Skeletal muscle cell (primary cell): ENCODE measurements at places on chromosomes 1 and 21.

- no peak for DNase-seq
Observed at GRCh38 chr1:18924221-18924691, 21.9 kb upstream of the ALDH4A1 start.

DNA sequence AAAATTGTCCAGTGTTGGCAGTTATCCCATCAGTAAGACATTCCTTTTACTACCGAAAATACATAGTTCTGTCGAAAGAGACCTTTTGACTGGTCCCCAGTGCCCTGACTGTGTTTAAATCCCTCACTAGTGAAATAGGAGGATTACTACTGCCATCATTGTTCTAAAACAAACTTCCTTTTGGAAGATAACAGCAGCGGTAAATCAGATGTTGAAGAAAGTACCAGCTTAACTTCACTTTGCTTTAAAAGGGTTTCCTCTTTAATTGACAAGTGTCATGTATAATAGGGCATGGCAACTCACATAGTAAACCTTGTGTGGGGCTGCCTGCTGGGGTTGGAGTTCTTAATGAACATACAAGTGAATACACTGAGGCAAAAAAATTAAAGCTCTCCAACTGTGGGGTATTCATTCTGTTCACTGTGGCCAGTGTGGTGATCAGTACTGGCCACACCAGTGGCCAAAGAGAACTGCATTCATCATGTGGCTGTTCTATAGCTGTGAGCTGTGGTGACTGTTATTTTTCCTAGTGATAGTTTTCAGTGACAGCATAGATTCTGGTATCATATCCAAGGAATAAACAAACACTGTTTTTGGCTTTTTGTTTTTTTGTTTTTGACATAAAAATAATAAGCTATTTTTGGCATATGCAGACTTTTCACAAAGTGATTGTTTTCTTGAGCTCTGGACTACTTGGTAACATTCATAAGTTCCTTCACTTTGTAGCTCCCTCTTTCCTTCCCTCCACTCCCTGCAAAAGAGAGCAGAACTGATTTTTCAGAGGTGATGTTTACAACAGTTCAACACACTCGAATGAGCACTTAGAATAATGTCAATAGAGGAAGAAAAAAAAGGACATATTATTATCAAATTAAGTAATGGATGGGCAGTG is 74.5 kb downstream of the NFIA start:
- no peak for DNase-seq

DNA sequence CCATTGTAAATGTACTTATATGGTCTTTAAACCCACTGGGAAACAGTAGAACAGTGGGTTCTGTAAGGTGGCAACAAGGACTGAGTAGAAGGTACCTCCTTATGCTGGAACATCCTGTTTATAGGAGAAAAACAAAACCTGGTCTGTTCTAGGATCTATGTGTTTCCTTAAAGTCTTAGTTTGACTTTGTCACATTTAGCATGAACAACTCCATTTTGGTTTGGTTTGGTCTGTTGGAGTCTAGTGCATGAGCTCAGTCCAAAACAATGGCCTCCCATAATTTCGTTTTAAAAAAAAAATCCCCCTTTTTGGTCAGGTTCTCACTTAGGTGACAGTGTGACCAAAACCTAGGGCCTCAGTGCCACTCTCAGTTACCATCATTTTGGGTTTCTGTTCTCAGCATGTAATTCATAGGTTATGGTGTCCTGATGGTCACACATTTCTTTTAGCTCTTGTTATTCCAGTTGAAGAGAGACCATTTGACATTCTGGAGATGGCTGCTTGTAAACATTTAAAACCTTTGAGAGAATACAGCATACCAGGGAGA is 66.4 kb upstream of the IL12RB2 start:
- no peak for DNase-seq

DNA sequence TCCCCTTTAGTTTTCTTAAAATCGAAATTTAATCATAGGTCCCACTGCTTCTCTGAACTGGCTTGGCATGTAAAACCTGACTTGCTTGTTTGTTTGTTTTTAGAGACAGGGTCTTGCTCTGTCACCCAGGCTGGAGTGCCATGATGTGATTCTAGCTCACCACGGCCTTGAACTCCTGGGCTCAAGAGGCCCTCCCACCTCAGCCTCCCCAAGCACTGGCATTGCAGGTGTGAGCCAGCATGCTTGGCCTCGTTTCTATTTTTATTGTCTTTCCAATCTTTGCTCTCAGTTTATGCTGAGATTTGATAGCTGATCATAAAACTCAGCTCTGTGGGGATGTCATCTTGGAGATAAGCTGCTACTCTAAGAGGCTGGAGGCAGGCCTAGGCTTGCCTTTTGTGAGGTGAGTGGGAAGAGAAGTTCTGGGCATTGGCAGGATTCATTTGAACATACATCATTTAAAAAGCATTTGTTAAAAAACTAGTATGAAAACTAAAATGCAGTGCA is 51.5 kb upstream of the GCLM start:
- no peak for DNase-seq

DNA sequence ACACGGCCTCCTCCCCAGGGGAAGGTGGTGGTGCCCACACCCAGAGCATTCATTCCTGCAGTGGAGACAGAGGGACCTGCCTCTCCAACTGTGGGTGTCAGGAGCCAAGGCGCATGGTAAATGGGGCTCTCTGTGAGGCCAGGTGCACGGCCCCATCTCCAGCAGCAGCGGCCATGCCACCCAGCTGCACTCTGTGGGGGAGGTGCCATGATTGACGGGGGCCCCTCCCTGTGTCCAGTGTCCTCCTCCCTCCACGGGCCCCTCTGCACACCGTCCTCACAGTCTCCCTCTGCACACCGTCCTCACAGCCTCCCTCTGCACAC is 83.6 kb upstream of the COL6A1 start:
- DNase-seq: no peak

GRCh38 chr1:1216770-1217620 is 3.0 kb upstream of the TNFRSF4 start:
- DNase-seq: no peak

DNA sequence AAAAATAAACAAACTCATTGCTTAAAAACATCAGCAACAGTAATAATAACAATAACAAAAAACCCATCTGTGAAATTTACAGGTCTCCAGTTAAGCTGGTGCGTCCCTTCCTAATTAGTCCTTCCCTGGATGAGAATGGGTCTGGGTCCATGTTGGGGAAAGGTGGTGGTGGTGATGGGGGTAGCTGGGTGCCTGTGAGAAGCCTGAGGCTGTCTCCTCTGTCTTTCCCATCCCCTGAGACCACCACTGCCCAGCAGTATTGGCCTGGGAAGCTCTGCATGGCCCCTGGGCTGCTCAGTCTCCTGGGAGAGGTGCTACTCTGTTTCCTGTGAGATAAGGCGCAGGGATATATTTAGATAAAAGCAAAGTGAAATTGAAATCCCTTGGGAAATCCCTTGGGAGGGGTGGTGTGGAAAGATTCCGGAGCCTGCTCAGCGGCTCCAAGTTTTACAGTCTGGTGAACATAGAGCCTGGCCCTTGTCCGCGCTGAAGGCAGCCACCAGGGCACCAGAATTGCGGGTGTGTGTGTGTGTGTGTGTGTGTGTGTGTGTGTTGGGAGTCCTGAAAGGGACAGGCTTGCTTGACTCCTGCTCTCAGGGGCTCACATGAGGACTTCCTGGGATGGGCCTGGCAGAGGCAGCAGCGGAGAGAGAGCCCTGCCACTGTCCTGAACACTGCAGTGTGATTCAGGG is 150.2 kb downstream of the FOXD2 start:
- DNase-seq: no peak

DNA sequence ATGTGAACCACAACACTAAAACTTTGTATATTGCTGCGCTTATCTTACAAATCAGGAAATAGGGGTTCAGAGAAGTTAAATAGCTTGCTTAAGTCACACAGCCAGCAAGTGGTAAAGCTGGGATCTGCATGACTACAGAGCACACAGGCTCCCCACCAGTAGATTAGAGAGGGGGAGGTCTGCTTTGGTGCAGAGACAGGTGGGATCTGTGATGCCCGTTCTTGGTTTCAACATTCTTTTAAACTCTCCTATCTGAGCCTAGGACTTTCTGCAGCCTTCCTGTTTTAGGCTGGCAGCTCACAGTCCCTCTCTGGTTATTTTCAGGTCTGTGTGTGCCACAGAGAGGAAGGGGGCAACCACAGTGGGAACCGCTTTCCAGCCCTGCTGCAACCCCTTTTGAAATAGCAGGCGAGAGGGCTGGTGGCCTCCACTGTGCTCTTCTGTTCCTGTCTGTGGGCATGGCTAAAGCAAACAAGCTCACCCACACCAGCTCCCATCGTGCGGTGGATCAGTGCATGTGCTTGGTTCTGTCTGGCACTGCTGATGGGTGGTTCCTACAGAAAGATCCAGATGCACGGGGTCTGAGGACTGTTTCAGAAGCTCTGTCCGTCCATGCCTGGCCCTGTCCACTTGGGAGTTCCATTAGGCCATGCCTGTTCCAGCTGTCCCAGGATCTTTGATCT is 1.7 kb upstream of the IL6R start:
- DNase-seq: no peak

GRCh38 chr1:75423616-75424015 is 187.3 kb downstream of the SLC44A5 start:
- no peak for DNase-seq

- DNase-seq: no peak
Observed at GRCh38 chr1:90382161-90382560, 334.9 kb downstream of the BARHL2 start.

GRCh38 chr1:215583185-215583749 is 16.2 kb downstream of the KCTD3 start:
- DNase-seq: no peak

- no peak for DNase-seq
Observed at GRCh38 chr1:43882763-43883162, 50.8 kb upstream of the ARTN start.

DNA sequence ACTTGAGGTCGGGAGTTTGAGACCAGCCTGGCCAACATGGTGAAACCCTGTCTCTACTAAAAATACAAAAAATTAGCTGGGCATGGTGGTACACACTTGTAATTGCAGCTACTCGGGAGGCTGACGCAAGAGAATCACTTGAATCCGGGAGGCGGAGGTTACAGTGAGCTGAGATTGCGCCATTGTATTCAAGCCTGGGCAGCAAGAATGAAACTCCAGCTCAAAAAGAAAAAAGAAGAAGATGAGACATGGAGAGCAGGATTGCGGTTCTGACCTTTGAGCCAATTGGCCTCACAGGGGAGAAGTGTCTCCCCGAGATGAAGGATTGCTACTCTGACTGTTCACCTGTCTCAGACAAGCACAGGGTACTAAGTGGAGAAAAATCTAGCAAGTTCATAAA is 6.6 kb downstream of the SCCPDH start:
- DNase-seq: no peak

GRCh38 chr1:201756406-201756805 is 72.6 kb upstream of the IPO9 start:
- no peak for DNase-seq

DNA sequence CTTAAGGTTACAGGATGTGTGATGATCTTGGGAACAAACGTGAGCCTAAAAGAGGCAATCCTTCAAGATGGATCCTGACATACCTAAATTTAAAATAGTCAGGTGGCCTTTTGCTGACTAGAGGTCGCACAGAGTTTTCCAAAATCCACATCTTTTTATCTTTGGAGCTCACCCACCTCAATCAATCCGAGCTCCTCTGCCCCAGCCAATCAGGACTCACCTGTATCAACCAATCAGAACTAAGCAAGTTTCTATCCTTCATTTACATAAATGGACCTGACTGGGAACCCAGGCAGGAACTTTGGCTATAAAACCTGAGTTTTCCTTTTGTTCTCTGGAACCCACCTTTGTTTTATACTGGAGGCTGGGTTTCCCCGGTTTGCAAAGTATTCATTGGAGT is 16.2 kb downstream of the DNAJC11 start:
- DNase-seq: no peak

GRCh38 chr1:99644279-99645004 is 1.5 kb upstream of the PALMD start:
- no peak for DNase-seq

GRCh38 chr1:156100205-156100995 is 14.1 kb upstream of the LMNA start:
- no peak for DNase-seq

- no peak for DNase-seq
Observed at GRCh38 chr1:221900678-221901077, 158.8 kb upstream of the DUSP10 start.

DNA sequence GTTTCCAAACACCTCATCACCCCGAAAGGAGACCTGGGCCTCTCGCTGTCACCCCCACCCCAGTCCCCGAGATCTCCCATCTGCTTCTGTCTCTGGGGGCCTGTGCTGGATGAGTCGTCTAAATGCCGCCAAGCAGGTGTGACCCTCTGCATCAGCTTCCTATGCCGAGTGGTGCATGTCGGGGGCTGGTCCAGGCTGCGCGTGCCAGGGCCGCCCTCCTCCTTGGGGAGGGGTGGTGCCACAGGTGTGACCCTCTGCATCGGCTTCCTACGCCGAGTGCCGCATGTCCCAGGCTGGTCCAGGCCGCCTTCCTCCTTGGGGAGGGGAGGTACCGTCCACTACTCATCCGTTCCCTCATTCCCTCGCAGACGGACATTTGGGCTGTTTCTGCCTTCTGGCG is 115.7 kb downstream of the PRDM16 start:
- DNase-seq: no peak

DNA sequence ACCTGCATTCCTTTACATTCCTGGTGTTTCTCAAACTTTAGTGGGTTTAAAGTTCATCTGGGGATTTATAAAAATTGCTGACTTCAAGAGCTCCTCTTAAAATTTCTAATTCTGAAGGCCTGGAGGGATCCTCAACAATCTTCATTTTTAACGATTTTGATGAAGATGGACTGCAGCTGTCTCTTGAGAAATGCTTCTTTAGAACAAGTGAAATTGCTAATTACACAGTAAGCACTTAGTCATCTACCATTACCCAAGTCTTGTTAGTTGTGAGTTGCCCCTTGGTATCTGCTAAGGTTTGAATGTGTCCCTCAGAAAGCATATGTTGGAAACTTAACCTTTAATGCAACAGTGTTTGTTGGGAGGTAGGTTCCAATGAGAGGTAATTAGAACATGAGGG is 163.7 kb downstream of the LTN1 start:
- DNase-seq: no peak

GRCh38 chr1:91797164-91797563 is 88.8 kb downstream of the TGFBR3 start:
- DNase-seq: no peak

GRCh38 chr21:44985441-44986401 is 45.9 kb downstream of the SLX9 start:
- DNase-seq: no peak

- DNase-seq: no peak
Observed at GRCh38 chr1:206550446-206550845, 43.1 kb downstream of the RASSF5 start.
